ENCODE measurements at places on chromosomes 1 and 21.

DNA sequence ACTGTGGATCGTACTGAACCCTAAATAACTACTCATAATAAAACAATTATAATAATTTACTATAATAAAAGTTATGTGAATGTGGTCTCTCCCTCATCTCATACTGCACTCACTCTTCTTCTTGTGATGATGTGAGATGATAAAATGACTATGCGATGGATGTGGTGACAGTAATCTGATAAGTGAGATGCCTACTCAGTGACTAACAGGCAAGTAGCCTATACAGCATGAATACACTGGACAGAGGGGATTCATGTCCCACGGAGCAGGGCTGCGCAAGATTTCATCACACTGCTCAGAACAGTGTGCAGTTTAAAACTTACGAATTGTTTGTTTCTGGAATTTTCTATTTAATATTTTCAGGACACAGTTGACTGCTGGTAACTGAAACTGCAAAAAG is 304.0 kb downstream of the DUSP10 start:
- no peak for DNase-seq

- DNase-seq, result no peak
Observed at GRCh38 chr1:178844436-178844835, 26.4 kb downstream of the ANGPTL1 start.

DNA sequence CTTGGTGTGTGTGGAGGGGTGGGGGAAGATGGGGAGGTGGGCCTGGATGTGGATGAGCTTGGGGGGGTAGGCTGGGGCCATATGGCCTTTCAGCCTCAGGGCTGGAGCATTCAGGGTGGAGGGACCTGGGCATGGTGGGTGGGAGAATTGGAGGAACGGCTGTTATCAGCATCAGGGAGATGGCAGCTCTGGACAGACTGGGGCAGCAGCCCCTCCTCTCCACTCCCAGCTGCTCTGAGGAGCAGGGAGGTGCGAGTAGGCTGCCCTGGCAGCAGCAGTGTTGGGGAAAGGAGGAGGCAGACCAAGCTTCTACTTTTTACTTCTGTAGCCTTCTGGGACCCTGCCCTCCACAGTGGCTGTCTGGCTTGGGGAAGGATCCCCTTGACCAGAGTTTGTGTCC is 10.2 kb downstream of the PPFIA4 start:
- DNase-seq, result no peak

GRCh38 chr1:76961820-76962207 is 94.5 kb downstream of the ST6GALNAC5 start:
- no peak for DNase-seq

DNA sequence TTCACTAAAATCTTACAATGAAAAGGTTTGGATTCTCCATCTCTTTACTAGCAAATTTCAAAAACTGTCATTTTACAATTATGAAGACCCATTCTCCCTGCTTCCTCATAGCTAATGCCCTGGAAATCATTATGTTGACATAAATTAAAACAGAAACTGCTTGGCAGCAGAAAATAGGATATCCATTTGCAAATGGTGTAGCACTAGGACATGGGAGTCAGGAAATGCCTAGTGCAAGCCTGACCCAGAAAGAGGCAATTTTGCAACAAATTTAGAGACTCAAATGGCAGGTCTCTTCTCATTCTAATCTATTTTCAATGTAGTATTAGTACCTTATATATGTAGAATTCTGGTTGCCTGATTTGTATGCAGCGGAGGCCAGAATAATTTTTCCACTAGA is 2.2 kb downstream of the GBP5 start:
- DNase-seq, result no peak

GRCh38 chr1:25944986-25945385 is 38.8 kb upstream of the STMN1 start:
- no peak for DNase-seq

DNA sequence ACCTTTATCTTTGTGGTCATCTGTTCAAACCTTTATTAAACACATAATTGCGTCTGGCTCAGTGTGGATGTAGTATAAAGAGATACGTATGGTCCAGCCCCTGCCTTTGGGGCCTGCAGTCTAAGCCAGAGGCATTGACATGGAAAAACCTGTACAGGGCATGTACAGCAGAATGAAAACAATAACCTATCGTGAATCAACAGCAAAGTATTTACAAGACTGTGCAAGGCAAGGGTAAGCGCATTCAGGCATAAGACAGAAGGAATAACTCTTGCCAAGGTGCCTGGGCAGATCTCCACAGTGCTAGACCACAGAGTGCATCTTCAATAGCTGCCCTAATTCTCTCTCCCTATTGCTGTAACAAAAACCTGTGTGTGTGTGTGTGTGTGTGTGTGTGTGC is 35.5 kb downstream of the KIRREL1 start:
- DNase-seq, result no peak

DNA sequence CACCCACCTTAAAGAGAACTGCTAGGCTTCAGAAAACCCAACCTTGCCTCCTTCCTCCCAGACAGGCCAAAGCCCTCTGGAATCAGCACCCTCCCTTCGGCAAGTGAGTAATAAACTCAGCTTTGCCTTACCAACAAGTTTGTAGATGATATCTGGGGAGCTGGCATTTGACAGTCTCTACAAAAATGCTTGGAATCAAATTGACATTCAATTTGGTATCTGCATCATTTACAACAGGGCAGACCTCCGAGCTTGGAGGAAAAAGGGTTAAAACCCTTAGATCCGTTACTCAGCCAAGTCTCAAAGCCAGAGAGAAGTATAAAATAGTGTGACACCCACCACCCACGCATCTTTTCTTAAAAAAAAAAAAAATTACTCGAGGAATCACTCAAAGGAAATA is 149.3 kb upstream of the EDN2 start:
- DNase-seq, result no peak

- no peak for DNase-seq
Observed at GRCh38 chr1:216456682-216457081, 33.4 kb upstream of the USH2A start.

GRCh38 chr1:154463512-154463990 is 38.5 kb upstream of the TDRD10 start:
- DNase-seq, result peak; percentile 59

DNA sequence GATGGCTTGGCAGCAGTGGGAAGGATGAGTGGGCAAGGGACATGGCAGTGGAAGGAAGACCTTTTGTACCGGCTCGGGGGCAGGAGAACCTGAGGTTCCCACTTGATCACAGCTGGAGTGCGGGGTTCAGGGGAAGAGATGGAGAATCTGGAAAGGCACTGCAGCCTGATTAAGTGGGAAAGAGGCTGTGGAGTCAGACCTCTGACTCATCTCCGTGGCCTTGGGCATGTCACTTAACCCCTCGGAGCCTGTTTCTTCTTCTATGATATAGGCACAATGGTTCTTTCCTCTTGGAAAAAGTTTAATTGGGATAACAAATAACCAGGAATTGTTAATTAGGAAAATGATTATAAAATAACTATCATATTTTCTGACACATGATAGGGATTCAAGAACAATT is 13.1 kb upstream of the TMEM61 start:
- no peak for DNase-seq

DNA sequence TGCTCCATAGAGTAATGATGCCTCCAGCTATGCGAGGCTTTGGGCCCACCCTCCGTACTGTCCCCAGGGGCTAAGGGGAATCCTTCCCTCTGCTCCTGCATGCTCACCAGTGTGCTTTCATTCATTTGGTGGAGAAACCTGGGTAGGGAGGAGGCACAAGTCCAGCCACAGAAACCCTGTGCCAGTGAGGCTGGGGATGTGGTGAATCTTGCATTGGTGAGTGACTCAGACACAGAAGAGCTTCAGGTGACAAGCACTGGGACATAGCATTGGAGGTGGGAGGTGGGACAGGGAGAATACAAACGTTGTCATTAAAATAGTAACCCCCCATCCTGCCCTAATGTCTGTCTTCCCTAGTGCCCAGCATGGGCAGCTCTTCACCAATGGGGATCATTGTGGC is 5.2 kb downstream of the FCGR2A start:
- DNase-seq, result no peak

All from stimulated activated CD8-positive, alpha-beta memory T cell treated with anti-CD3 and anti-CD28 coated beads, Interleukin-15, amount 100 ng/mL, for 48 hours (primary cell).